SK-N-SH (cell line): ENCODE measurements at places on chromosomes 5 and 9.

DNA sequence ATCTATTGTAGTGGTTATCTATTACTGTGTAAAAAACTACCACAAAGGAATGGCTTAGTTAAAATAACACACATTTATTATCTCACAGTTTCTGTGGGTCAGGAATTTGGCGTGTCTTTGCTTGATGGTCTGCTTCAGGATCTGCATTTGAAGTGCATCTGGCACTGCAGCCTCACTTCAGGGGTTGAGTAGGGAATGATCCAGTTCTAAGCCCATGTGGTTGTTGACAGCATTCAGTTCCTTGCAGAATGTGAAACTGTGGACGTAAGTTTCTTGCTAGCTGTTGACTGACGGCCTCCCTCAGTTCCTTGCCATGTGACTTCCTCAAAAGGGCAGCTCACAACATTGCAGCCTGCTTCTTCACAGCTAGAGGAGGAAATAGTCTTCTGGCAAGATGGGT lies 2.1 kb upstream of the OGN start:
- DNase-seq: no peak

DNA sequence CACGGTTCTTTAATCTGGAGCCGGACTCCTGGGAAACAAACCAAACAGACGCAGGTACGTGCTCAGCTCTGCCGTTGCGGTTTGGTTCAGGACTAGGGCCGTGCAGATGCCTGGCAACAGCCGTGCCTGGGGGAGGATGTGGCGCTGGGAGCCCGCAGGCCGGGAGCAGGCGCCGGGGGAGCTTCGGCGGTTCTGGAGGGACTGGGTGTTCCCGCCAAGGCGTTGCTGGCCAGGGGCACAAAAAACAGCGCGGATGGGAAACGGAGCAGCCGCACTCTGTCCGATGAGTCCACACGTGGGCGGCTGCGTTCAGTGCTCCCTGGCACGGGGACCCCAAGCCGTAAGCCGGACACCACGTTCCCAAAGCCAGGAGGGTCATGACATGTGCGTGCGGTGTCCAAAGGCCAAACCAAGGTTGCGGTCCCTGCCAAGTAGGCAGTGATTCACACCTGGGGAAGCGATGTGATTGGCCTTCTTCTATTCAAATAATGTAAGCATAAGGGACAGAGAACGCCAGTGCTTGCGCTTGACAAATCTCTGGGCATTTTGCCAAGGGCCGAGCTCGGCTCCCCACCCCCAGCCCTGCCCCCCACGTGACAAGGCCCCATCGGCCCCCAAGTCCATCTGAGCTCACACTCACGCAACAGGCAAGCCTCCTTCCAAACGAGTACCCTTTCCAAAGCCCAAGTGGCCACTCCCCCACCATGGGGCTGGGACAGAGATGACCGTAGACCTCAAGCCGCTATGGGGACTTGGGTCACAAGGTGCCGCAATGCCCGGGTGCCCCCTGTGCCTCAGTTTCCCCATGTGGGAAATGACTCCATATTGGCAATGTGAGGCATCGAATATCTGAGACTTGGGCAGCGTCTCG lies 49.7 kb upstream of the NKD2 start:
- DNase-seq: peak; percentile 43

DNA sequence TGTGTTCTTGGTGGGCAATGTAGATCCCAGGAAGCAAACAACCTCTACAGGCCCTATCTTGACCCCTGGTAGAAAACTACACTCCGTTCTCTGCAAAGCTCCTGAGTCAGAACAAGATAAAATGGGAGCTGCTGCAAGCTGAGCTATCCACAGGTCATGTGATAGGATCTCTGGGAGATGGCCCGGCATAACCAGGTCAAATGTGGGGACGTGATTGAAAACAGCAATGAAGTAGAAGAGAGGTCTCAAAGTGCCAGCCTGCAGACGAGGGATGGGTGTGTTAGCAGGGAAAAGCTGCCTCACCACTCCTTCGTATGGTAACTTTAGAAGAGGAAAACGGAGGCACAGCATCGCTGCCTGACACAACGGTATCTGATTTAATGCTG lies 25.0 kb downstream of the NRG2 start:
- peak; percentile 28 for DNase-seq

DNA sequence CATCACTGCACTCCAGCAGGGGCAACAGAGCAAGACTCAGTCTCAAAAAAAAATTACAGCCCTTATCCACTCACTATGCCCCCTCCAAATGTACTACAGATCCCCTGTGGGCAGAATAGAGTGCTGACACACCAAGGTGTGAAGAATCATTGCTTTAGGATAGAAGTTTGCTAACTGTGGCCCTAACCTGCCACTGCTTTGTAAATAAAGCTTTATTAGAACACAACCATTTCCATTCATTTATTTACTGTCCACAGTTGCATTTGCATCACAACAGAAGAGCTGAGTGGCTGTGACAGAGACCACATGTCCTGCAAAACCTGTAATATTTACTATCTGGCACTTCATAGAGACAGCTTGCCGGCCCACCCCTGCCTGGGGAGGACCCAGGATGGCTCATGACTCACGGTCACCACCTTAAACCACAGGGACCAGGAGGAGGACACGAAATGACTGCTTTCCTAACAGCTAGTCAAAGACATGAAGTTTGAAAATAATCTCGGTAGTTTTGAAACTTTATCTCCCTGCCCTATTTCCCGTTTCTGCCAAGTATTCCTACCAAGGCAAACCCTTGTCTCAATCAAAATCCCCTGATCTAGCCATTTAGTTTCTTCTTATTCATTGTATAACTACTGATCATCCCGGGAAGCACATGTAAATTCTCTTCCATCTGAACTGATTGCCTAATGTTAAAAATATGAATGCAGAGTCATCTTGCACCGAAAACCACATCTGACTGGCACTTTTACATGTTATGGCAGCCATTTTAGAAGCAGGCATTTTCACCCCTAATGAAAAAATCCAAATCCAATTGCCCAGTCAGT lies 206.1 kb downstream of the SLIT3 start:
- no peak for DNase-seq

GRCh38 chr5:73812457-73812856 lies 186.5 kb downstream of the ARHGEF28 start:
- DNase-seq: no peak

DNA sequence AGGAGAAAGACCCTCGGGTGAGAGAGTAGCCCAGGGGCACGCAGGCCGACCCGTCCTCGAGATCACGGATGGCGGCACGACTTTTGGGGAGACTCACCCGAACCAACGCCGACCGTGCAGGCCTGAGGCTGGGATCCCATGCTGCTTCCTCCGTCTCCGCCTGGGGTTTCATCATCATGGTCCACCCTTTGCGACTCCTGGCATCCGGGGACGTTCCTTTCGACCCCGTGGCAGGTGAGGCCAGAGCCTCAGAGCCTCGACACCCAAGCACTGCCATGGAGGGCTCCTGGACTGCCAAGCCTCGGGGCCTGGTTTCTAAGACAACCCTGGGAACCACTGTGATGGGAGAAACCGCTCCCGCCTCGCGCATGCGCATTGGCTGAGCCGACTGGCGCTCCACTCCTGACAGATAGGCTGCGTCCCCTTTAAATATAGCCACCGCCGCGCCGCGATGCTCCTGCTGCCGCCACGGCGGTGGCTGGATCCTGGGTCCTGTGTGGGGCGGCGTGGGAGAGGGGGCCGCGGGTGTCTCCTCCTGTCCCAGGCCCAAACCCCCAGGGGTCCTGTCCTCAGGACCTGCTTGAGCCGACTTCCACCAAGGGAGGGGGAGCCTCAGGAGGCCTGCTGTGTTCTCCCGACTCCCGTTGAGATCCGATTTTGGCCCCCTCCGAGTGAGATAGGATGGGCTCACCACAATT lies 481.6 kb downstream of the SPATA31A7 start:
- peak; percentile 38 for DNase-seq

DNA sequence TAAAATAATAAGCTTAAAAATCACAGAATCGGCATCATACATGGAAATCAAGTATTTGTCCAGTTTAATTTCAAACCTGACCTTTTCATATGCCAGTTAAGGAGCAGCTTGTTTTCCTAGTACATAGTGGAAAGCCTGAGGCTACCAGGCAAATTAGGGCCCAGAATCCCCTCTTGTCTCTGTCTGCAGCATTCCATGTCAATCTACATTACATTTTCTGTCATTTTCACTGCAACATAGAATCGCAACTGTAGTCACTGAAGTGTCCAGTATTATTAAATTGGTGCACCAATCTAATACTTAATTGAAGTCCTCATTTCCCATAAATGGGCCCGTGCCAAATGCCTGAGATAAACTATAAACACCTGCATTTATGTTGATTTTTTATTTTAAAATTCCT lies 1352.2 kb upstream of the ACO1 start:
- DNase-seq: peak; percentile 27

DNA sequence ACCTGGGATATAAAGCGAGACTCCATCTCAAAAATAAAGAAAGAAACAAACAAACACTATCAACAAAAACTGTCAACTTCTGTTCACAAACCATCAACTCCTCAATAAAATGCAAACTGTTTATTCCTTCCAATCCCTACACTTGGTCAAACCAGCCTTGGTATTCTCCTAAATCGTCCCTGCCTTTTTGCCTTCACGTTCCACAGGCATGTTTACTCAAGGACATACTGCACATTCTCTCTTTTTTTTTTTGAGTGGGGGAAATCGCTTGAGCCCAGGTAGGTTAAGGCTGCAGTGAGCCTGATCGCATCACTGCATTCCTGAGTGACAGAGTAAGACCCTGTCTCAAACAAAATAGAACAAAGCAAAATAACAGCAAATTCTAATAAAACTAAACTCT lies 13.0 kb downstream of the UBAP2 start:
- DNase-seq: no peak

- DNase-seq: peak; percentile 67
These were observed 95.8 kb upstream of the DAP start for GRCh38 chr5:10856683-10857337.

DNA sequence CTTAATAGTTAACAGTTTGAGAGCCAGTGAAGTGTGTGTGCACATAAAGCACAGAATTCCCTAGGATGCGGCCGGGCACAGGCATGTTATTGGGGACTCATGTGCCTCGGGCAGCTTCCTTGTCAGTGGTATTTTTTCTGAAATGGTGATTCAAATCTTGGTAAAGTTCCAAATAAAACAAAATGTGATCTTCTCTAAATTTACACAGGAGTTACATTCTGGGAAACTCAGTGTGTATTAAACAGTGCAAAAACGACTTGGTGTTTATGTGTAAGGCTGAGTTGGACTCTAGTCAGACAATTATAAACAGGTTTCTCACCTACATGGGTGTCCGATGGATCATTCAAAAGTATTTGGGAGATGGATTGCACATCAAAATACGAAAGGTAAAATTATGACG lies 48.9 kb downstream of the BOD1 start:
- DNase-seq: no peak

DNA sequence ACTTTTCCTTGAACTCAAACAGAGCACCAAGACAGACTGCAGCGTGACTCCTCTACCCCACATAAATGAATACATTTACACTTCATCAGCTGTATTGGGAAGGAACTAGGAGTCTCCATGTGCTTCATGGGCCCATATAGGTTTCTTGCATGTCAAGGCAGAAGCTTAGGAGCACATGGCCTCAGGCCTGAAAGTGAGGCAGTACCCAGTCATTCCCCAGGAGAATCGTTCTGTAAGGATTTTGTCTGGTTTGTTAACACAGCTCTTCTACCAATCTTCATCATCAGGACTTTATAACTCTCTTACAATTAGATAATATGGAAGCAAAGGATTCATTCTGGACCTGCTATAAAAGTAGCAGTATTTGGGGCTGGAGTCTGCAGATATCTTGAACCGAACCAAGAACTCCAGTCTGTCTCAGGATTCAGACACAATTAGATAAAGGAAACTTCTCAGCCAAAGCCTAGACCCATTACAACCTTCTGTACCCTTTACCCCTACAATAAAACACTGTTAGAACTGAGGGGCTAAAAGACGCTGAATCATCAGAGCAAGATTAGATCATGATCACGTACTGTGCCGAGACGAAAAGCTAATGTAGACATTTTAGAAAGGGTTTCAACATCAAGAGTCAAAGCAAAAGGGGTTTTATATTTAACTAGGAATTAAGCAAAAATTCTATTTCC lies 385.5 kb upstream of the SLC30A5 start:
- no peak for DNase-seq

GRCh38 chr5:124990723-124991122 lies 244.3 kb upstream of the ZNF608 start:
- DNase-seq: no peak

- DNase-seq: no peak
These were observed 254.6 kb downstream of the EDIL3 start for GRCh38 chr5:84130006-84130580.

DNA sequence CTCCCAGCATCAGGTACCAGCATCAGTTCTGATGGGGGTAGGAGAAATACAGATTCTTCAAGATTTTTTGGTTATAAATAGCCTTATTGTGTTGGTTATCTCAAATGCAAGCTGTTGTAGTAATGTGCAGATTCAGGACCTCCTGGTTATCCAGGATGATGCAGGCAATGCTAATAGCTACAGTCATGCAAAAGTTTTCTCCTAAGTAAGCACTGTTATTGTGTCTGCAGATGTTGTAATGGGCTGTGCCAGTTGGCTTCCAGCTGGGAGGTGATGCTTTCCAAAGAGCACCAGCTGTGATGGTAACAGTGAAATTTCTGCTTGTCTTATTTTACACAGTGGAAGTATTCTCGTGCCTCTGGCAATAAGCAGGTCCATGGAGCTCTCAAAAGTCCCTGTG lies 719.2 kb upstream of the CTNND2 start:
- DNase-seq: no peak

GRCh38 chr9:120950421-120951388 lies 24.1 kb upstream of the TRAF1 start:
- DNase-seq: no peak

DNA sequence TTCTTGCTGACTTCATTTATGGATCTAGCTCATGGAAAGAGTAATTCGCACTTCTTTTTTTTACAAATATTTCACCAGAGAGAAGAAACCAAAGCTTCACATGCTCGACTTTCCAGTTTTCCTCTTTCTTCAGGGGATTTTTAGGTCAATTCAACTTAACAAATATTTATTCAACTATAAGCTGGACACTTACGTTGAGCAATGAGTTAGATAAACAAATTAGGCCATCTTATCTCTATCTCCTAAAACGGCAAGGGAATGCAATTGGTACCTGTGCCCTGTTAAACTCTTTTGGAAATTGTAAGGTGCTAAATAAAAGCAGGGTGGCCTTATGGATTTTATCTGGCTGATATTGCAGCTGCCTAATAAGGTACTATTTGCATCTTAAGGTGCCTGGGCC lies 145.1 kb upstream of the RAI14 start:
- no peak for DNase-seq

DNA sequence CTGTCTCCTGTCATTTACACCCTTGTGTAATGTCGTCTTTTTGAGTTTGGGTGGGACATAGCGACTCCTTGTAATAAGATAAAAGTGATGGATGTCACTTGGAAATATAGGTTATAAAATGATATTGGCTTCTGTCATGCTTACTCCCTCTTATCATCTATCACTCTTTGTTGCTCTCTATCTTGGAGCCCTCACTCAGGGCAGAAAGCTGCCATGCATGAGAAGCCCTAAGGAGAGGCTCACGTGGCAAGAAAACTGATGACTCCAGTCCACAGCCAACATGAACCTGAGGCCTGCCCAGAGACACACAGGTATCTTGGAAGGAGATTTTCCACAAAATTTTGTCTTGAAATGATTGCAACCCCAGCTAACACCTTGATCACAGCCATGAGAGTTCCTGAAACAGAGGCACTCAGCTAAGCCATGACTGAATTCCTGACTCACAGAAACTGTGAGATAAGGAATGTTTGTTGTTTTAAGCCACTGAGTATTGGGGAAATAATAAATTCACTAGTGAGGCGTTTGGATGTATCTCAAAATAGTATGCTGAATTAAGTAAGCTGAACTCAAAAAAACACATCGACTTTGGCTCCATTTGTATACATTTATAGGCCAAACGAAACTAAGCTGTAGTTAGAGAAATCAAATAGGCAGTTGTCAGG lies 216.7 kb downstream of the CDH18 start:
- no peak for DNase-seq
